ENCODE measurements at places on chromosomes 6 and 20.

- DNase-seq = no peak
These were observed 82.7 kb downstream of the PSMG4 start for GRCh38 chr6:3341467-3341866.

GRCh38 chr6:14618759-14619418 is 501.3 kb downstream of the CD83 start:
- DNase-seq = no peak

- DNase-seq = no peak
These were observed 72.7 kb upstream of the TCF21 start for GRCh38 chr6:133816171-133816570.

- DNase-seq = no peak
These were observed 45.1 kb upstream of the SLC22A23 start for GRCh38 chr6:3501826-3502500.

DNA sequence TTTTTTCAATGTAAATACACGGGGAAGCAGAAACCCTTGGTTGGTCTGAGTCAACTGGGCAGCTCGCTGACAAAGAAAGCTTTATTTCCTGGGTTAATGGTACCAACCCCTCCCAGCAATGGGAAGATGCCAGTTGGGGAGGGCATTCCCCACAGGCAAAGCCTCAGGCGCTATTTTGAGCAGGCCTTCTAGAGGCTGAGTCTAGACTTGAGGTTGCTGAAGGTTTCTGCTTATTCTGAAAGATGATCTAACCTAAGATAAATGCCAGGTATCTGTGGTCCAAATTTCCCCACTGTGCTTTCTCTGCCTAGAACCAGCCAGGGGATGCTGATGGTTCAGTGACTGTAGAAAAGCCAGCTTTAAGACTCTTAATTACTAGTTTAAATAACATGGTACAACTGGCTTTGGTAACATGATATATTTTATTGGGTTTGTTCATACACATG is 172.5 kb upstream of the JARID2 start:
- no peak for DNase-seq

Data from CD4-positive, alpha-beta memory T cell (primary cell).